ENCODE measurements at places on chromosomes 5 and 9. TPM values are rescaled to one million over a fixed set of nuclear protein-coding genes. Genes with fewer than 3 reads are reported as not detected.

The SPAAR gene
- total RNA-seq: 13.1 TPM

The ANKRD20A1 gene
- 6.3 TPM for total RNA-seq

The LRRC70 gene
- total RNA-seq: 2.2 TPM

The SPATA6L gene
- total RNA-seq: 0.56 TPM

The YIPF5 gene
- total RNA-seq: 33.9 TPM

The C9orf153 gene
- total RNA-seq: 0.31 TPM
